ENCODE measurements at places on chromosomes 13 and 19.

- DNase-seq = no peak
These were observed 163.5 kb downstream of the PAN3 start for GRCh38 chr13:28301839-28302238.

GRCh38 chr13:44652168-44652567 is 76.0 kb upstream of the TSC22D1 start:
- no peak for DNase-seq

GRCh38 chr13:34767778-34768177 is 174.3 kb upstream of the NBEA start:
- DNase-seq = no peak

DNA sequence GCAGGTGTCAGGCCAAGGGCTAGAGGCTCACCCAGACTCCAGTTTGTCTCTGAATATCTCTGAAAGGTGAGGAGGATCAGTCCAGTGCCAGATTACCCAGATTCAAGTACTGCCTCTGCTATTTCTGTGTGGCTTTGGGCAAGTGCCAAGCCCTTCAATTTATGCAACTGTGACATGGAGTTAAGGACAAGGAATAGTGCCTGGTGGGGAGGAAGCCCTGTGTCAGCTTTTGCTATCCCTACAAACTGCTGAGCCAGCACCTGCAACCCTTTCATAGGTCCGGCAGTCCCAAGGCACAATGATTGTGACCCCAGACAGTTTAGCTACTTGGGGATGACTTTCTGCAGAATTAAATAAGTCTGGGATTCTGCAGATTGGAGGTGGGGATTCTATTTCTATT is 123.0 kb downstream of the KL start:
- DNase-seq = no peak

GRCh38 chr19:49837425-49837824 is 13.5 kb upstream of the PTOV1 start:
- DNase-seq = no peak

- no peak for DNase-seq
These were observed 7.6 kb downstream of the LYPD3 start for GRCh38 chr19:43457809-43458208.

GRCh38 chr19:17404621-17405249 is 695 bp downstream of the BST2 start:
- no peak for DNase-seq

GRCh38 chr19:33715462-33715861 is 81.2 kb upstream of the KCTD15 start:
- DNase-seq = no peak

DNA sequence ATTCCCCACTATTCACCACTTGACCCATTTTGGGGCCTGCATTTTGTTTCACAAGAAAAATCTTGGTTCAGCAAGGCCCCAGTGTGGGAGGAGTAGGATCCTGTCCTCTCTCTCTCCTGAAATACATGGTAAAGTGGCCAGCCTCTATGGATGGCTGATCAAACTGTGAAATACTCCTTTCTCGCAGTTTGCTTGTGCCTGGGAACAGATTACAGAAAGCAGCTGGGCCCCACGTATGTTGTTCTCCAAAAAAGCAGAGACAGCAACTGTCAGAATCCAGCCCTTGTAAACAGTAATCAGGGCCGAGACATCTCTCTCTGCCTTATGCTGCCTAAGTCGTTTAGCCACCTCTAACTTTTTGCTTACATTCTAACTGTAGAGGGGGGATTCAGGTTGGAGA is 61.0 kb upstream of the RAP2A start:
- no peak for DNase-seq
